ENCODE measurements at places on chromosomes 2 and 18.

DNA sequence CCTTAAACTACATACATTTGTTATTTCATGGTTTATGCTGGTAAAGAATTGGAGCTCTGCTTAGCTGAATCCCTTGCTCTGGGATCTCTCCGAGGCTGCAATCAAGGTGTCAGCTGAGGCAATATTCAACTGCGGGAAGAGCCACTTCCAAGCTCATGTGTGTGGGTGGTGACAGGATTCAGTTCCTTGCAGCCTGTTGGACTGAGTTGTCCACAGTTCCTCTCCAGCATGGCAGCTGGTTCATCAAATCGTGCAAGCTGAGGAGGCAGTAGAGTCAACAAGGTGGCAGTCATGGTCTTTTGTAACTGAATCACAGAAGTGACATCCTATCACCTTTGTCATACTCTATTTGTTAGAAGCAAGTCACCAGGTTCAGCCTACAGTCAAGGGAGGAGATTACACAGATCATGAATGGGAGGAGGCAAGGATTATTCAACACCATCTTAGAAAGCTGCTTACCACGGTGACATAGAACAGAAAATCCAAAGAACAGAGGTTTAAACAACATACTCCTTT lies 56.9 kb downstream of the CTIF start:
- no peak for DNase-seq

DNA sequence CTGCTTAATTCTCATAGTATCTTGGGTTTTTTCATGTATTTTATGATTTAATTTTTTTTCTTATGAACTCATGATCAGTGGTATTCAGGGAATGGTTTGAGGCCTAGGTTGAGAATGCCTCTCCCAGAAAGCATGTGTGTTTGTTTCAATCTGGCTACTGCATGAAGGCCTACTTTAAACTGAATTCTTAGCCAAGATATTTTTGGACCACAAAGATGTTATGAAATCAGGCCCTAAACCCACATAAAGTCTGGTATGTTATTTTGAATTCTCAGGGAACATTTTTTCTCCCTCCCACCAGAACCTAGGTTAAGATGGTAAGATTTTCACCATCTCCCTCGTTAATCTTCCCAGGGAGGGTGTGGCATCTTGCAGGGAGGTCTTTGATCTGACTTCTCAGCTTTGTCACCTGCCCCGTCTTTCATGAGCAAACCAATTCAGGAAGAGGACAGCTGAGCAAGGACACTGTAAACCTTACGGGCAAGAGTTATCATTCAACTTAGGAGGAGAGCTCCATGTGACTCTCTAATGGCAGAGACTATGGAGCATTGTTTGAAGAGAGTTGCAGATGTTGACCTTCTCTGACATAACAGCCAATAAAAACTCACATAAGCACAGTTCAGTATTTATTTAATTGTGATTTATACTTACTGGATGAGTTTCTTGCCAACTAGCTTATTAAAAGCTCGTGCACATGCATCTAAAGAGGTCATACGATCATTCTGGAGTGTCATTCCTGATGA lies 21.3 kb upstream of the ACKR3 start:
- no peak for DNase-seq

GRCh38 chr18:49225160-49225559 lies 235.3 kb downstream of the DYM start:
- no peak for DNase-seq

DNA sequence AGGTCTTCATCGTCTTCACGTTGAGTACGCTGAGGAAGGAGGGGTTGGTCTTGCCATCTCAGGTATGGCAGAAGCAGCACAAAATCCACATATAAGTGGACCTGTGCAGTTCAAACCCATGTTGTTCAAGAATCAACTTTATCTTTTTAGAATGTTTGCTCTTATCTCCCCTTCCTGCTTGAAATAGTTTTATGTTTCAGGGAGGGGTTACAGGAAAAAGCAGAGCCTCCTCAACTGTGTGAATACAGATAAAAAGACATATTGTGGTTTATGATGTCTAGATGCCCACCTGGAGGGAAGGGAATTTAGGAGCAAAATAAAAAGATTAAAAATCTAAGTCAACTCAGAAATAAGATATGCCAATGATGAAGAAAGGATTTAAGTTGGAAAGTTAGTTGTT lies 75.9 kb downstream of the VRK2 start:
- no peak for DNase-seq

DNA sequence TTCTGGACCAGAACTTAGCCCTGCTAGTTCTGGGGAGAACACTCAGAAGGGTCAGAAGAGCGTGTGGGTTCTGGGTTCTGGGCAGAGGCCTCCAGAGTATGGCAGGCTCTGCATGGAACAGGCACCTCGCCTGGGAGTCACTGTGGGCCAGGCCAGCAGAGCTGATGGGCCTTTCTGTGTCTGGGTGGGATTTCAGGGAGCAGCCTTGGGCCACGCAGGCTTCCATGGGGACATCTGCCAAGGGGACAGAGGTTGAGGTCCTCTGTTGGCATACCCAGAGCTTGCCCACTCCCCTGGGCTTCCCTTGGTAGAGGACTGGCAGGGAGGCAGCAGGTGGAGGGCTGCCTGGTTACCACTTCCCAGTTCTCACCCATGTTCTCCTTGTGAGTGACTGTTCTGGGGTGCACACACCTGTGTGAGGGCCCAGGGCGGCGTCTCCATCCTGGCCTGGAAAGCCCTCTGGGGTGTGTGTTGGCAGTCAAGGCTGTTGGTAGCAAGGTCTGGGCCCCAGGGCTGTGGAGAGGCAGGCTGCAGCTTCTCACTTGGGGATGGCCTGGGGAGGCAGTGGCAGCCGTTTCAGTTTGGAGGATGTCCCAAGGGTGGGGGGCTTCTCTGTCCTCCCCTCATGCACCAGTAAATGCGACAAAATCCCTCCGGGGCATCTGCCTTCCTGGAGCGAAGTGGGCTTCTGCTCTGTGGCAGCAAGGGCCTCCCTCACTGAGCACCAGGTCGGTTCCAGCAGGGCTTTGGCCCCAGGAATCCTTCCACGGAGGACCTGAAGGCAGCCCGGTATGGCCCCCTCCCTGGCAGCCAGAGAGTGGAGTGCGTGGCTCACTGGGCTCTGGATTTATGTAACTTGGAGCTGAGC lies 74.6 kb upstream of the HDAC4 start:
- DNase-seq: no peak

GRCh38 chr2:131724019-131724418 lies 196.3 kb downstream of the CCDC74A start:
- DNase-seq: no peak

- no peak for DNase-seq
Measured at GRCh38 chr2:26017464-26018183, 16.3 kb upstream of the RAB10 start.

DNA sequence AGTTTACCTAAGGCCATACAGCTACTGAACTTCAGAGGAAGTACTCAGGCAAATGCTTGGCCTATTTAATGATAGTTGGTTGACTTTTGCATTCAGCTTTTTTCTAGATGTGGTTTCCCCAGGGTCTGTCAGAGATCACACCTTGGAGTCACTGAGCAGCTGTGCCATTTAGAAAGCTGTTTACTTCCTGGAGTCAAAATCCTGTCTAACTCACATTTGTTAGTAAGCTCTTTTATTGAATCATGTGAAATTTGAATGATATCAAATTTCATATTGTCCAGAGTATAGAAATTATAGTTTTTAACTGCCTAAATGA lies 7.6 kb upstream of the TRIB2 start:
- DNase-seq: no peak

- DNase-seq: no peak
Measured at GRCh38 chr2:201144101-201145051, 28.4 kb downstream of the CFLAR start.

All from hypothalamus (tissue), 51 donors.